Posterior vena cava (tissue), 2 donors: ENCODE measurements at places on chromosomes 12 and 14.
A peak's percentile ranks its signal among the peaks of the same experiment; 100 is the strongest.

- DNase-seq = no peak
These were observed 36.8 kb downstream of the GALNT9 start for GRCh38 chr12:132292328-132293319.

DNA sequence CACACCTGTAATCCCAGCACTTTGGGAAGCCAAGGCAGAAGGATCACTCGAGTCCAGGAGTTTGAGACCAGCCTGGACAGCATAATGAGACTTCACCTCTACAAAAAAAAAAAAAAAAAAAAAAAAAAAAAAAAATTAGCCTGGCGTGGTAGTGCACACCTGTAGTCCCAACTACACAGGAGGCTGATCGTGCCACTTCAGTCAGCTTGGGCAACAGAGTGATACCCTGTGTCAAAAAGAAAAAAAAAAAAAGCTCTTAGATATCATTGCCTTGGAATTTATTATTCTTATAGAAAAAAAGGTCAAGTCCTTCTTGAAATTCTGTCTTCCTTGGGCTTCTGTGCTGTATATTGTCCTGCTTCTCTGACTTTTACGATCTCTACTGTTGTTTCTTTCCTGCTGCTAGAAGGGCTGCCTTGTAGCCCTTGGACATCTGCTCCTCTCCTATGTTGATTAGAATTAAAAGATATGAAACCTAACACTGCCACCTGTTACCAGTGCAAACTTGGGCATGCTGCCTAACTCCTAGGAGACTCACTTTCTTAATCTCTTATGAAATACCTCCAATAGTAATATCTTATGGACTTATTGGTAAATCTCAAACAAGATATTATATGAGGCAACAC, 5.7 kb downstream of the TMEM19 start:
- DNase-seq = no peak

GRCh38 chr12:3158851-3159465, 81.8 kb downstream of the TSPAN9 start:
- no peak for DNase-seq

DNA sequence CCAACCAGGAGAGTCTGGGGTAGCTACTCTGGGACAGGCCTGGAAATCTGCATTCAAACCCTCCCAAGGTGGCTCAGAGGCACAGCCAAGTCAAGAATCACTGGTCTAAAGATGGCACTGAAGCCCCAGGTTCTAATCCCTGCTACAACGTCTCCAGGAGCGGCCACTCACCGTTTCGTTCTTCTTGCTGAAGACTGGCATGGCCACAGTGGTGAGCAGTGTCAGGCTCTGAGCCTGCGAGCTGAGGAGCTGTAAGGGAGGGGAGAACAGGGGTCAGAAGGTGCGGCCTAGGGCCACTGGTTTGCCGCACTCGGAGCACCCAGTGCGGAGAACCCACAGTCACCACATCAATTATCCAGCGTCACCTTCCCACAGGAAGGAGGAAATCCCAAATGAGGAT, 38.8 kb downstream of the CACNA2D4 start:
- DNase-seq = peak; percentile 57

DNA sequence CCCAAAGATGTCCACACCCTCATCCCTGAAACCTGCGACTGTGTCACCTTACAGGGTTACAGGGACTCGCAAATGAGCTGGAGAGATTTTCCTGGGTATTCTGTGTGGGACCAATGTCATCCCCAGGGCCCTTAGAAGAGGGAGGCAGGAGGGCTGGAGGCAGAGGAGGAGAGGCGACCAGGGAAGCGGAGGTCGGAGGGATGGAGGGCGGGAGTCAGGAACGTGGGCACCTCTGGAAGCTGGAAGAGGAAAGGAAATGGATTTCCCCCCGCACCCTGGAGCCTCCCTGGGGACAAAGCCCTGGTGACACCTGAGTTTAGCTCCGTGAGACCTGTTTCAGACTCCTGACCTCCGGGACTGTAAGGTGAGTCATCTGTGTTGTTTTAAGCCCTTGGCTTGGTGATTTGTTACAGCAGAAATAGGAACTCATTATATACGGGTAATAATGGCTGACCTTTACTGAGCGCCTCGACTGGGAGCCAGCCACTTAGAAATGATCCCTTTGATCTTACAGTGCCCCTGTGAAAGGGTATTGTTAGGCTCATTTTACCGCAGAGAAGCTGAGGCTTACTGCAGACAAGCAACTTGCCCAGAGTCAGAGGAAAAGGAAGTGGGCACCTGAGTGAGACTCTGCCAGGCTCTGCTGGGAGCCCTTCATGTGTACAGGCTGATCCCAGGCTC, 29.3 kb upstream of the FZD10 start:
- DNase-seq = peak; percentile 69

DNA sequence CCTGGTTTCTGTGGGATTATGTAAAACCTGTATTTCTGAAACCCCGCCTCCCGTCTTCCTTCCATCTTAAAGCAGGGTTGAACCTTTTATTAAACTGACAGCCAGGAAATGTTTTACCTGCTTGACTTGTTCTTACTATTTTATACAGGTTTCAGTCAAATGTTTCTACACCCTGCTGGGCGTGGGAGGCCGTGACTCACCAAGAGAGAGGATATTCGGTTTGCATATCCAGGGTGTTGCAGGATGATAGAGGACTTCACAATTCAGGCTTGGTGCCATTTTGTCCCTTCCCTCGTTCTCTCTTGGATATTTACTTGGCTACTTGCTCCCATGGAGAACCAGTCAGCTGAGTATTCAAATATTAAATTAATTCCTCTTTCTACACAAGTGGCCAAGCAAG, 69.7 kb downstream of the ARF6 start:
- no peak for DNase-seq

DNA sequence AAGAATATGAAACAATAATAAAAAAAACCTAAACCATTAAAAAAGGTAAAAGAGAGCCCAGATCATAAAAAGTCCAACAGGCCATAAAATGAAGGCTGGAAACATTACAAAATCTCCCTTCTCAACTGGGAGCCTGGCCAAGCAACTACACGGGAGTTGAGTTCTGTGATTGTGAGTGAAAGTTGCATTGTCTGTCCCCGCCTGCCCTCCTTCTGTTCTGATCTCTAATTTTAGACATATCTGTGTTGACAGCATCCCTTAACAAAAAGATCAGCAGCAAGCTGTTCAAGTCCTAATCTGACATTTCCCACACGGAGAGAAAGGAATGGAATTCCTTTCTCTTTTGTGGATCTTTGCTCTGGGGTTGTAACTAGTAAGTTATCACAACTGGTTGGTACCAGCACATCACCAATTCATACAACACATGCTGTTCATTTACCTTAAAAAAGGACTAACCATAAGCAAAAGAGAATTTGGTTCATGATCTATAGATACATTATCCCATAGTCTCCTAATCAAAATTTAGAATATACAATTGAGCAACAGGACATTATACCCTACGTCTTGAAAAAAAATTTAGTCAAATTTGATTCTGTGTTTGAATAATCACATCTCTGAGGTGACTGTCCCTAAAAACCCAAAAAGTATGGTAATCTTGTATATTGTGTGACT, 205.1 kb upstream of the GZMB start:
- DNase-seq = no peak

GRCh38 chr12:104850781-104851180, 107.3 kb downstream of the SLC41A2 start:
- no peak for DNase-seq

DNA sequence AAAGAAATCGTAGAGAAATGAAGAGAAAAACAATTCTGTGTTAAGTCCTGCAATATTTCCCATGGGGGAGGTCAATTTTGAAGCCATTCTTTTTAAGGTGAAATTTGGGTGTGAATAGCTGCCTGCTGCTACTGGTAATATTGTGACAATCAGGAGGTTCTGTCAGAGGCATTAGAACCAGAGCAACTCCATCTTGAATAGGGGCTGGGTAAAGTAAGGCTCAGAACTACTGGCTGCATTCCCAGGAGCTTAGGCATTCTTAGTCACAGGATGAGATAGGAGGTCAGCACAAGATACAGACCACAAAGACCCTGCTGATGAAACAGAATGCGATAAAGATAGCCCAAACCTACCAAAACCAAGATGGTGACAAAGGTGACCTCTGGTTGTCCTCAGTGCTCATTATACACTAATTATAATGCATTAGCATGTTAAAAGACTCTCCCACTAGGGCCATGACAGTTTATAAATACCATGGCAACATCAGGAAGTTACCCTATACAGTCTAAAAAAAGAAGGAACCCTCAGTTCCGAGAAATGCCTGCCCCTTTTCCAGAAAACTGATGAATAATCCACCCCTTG, 24.8 kb upstream of the MTHFD1 start:
- no peak for DNase-seq

GRCh38 chr12:124674937-124675336, 107.5 kb upstream of the NCOR2 start:
- no peak for DNase-seq

DNA sequence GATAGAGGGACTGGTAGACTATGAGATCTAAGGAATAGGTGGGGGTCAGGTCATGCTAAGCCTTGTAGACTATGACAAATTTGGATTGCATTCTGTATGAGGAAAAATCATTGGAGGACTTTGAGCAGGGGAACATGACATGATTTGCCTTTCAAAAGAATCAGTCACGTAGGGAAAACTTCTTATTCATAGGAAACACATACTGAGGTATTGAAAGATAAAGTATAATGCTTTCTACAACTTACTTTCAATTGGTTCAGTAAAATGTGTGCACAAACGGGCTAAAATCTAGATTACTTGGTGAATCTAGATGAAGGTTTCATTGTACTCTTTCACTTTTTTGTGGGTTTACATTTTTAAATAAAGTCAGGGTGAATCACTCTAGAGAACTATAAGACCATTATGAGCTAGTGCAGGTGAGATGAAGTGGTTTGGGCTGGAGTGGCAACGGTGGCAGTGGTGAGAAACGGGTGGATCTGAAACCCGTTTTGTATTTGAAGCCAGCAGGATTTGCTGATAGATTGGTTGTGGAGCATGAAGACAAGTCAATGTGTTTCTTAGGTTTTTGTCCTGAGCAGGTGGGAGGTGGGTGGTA, 6.7 kb downstream of the BBS10 start:
- DNase-seq = no peak

DNA sequence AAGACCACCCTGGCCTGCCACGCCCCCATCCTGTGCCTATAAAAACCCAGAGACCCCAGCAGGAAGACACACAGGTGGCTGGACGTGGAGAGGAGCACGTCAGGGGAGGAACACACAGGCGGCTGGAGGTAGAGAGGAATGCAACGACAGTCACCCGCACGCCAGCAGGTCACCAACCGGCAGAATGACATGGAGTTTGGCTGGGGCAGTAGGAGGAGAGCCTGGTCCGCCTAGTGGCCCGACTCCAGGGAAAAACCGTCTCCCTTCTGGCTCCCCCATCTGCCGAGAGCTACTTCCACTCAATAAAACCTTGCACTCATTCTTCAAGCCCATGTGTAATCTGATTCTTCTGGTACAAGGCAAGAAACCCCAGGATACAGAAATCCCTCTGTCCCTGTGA, 62.7 kb upstream of the KCNH3 start:
- no peak for DNase-seq

DNA sequence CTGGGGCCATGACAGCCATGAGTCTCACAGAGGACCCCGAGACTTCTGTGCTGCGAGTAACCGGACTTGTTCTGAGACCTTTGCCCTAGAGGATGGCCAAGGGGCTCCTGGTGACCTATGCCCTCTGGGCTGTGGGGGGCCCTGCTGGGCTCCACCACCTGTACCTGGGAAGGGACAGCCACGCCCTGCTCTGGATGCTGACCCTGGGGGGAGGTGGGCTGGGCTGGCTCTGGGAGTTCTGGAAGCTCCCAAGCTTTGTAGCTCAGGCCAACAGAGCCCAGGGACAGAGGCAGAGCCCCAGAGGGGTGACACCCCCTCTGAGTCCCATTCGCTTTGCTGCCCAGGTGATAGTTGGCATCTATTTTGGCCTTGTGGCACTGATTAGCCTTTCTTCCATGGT, 2.1 kb downstream of the DNAJC22 start:
- peak; percentile 69 for DNase-seq

DNA sequence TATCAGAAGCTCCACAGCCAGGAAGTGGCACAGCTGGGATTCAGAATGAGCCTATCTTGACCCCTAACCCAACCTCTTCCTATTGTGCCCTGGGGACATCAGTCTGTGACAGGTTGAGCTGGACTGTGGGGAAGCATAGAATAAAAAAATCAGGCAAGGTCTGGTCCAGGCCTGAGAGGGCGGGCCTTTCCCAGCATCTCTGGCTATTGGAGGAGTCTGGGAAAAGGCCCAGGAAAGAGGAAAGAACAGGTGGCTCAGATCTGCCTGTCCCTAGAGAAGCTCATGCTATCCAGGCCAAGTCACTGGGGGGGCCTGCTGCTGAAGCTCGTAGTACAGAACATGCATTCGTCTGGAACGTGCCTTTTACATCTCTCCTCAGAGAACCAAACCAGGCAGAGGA, 100.5 kb downstream of the PPM1H start:
- no peak for DNase-seq

- DNase-seq = no peak
These were observed 775.6 kb downstream of the VRK1 start for GRCh38 chr14:97572583-97573458.

GRCh38 chr14:56494167-56494566, 85.4 kb upstream of the TMEM260 start:
- no peak for DNase-seq

GRCh38 chr14:77148510-77149231, 7.1 kb upstream of the ZDHHC22 start:
- DNase-seq = no peak

DNA sequence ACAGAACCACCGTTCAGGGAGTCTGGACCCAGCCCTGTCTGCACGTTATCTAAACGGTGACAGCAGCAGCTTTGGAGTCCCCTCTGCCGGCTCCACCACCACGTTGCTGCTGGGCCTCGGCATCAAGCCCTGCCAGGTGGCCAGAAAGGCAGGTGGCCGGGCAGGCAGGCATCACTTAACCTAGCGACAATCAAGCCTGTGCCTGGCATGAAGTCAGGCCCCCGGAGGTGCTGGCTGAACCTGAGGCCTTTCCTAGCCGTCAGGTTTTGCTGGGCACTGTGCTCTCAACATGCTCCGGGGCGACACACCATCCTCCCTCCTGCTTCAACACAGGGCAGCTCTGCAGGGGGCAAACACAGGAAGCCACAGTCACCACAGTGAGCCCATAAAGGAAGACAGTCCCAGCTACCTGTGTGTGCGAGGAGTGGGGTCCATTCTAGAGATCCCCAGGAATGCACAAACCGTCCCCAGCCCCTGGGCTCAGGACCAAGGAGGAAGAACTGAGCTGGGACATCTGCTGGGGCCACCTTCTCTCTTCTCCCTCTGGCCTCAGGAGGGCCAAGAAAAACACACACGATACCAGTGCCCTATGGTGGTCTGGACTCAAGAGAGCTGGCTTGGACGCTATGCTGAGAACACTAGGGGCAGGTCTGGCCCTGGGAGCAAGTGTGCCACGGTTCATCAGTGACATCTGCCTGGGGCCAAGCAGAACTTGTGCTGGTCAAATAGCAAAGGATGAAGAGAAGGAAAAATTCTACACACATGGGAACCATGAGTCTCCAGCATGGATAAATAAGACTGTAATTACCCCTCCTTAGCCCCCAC, 44.7 kb downstream of the CCDC88C start:
- DNase-seq = no peak

DNA sequence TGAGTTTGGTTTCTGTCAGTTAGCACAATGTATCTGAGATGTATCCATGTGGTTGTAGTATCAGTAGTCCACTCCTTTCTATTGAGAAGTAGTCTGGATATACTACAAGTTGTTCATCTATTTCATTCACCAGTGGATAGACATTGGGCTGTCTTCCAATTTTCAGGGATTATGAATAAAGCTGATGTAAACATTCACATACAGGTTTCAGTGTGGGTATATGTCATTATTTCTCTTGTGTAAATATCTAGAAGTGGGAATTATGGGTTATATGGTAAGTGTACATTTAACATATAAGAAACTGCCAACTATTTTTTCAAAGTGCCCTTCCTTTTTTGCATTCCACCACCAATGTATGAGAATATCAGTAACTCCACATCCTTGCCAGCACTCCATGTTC, 35.9 kb downstream of the PHLDA1 start:
- DNase-seq = no peak

GRCh38 chr12:52606581-52607218, 5.4 kb upstream of the KRT72 start:
- DNase-seq = no peak
